ENCODE measurements at places on chromosomes 11 and 22.

GRCh38 chr11:126797457-126798169, 203.0 kb downstream of the KIRREL3 start:
- no peak for DNase-seq

DNA sequence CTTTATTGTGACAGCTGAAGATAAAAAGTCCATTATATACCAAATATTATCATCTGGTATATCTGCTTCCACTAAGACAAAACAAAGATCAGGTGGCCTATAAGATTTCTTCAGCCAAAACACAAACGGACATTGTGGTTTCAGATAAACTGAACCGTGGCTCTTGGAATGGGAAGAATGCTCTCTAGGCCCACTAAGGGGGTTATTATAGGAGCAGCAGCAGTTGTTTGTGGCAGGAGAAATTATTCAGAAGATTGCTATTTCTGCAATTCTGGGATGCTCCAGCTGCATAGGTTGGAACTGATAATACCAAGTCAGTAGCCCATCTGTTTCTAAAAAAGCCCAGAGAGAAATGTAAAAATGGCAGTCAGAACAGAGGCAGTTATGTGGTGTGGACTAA, 145.3 kb downstream of the NCAM1 start:
- DNase-seq, result no peak

DNA sequence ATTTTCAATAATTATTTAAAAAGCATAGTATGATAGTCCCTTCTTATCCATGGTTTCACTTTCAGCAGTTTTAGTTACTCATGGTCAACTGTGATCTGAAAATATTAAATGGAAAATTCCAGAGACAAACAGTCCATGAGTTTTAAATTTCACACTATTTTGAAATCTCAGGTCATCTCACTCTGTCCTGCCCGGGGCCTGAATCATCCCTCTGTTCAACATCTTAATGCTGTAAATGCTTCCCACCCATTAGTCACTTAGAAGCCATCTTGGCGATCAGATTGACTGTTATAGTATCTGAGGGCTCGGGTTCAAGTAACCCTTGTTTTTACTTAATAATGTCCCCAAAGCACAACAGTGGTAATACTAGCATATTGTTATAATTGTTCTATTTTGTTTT, 1509.3 kb downstream of the FAM181B start:
- DNase-seq, result no peak

- DNase-seq, result no peak
These were observed 36.3 kb downstream of the MRE11 start for GRCh38 chr11:94457118-94458029.

DNA sequence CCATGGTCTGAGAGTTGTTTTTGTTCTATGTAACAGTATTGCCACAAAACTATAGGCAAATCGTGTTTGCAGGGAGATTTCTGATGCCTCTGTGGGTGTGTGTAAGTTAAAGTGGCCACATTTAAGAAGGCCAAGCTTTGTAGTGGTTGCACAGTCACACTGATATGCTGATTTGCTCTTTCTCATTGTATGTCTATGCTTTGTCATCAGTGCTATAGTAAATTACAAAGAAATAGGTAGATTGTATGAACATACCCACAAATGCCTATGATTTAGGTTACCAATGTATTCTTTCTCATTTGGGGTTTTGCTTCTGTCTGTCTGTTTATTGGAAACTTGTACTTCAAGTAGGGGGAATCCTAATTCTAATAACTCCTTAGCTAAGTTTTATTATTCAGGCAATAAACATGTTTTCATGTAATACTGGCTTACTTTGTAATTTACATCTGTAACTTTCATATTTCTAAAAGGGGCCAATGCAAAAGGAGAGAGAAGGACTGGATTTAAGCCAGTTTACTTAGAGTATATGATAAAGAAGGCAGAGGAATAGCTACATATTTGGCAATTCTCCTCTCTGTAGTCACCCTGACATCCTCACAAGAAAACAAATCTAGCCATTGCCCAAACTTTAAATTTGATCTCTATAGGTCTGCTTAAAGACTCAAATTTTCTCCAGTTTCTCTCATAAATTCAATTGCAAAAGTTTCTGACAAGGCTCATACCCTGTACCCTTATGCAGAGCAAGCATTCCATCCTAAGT, 2.0 kb downstream of the FIBIN start:
- DNase-seq, result no peak

- DNase-seq, result no peak
These were observed 7.5 kb downstream of the CFL1 start for GRCh38 chr11:65850217-65851082.

GRCh38 chr22:42179616-42180015, 49.0 kb upstream of the CYP2D6 start:
- DNase-seq, result no peak

- DNase-seq, result no peak
These were observed 20.4 kb upstream of the C11orf87 start for GRCh38 chr11:109401545-109401944.

DNA sequence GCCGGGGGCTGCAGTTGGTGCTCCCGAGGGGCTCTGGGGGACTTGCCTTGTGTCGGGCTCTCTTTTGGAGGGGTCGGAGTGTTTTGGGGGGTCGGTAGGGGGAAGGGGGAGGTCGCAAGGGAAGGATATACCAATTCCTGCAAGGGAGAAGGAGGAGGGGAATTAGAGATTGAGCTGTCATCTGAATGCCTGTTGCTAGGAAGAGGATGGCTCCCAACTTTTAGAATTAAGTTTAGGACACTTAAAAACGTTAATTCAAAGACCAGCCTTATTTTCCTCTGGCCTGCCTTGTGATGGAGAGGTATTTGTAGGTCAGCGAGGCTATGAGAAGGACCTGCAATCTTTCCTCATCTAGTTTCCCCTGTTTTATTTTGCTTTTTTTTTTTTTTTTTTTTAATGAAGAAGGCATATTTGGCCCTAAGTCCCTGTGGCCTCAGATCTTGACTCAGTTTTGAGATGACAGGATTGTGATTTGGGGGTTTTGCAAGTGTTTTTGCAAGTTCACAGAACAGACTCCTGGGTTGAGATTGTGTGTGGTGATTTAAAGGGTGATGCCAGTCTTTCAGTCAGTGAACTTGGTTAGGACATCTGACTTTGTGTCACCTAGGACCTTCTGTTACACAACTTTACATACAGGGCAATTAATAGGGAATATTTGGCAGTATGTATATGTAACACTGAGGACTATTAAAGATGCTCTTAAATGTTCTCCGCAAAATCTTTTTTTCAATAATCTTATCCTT, 672 bp downstream of the TMEM135 start:
- no peak for DNase-seq

- no peak for DNase-seq
These were observed 4.4 kb downstream of the NAALADL1 start for GRCh38 chr11:65053827-65054508.

- DNase-seq, result no peak
These were observed 107.8 kb upstream of the NAV2 start for GRCh38 chr11:19604679-19605375.

DNA sequence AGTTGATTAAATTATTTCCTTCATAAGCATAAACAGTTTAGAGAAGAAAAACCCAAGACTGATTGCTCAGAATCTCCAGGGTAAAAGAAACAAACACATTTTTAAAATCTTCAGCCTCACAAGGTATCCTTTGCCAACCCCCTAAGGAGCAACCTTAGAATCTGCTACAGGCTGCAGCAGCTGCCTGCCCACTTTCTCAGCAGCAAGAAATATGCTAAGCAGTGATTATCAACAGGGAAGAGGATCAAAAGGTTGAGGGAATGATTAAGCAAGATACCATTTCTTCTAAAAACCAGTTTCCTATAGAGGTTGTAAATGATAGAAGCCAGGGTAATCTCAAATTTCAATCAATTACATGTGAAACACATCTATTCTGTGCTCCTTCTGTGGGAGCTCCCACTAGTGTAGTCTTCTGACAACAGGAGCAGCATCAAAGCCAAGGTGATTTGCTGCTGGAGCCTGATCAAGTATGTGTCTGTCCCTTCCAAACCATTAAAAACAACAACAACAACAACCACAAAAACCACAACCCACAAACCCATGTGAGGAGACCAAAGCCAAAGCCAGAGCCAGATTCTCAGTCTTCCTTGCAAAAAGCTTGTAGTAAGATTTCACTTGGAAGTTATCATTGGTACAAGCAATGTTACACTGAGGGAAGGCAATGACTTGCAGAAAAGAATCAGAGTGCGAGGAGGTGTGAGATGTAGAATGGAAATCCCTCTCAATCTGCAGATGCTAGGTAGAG, 761.2 kb downstream of the DLG2 start:
- DNase-seq, result no peak

DNA sequence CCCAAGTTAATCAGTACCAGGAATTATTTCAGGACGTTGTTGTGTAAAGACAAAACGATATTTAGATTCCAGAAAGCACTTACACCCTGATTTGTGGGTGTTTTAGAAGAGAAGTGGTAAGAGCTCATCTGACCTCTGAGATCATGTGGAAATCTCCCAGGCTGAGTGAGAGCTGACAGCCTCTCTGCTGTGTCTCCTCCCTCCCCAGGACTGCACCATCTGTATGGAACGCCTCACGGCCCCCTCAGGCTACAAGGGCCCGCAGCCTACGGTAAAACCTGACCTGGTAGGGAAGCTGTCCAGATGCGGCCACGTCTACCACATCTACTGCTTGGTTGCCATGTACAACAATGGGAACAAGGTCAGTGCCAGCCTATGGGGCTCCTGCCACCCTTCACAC, 20.0 kb downstream of the DTX4 start:
- DNase-seq, result no peak

Measured in eye (tissue), 1 donor.